Fibroblast of skin of abdomen (primary cell): ENCODE measurements at places on chromosomes 5 and 9.
A peak's percentile ranks its signal among the peaks of the same experiment; 100 is the strongest.

GRCh38 chr5:145028626-145029025, 806.5 kb downstream of the PRELID2 start:
- no peak for DNase-seq

DNA sequence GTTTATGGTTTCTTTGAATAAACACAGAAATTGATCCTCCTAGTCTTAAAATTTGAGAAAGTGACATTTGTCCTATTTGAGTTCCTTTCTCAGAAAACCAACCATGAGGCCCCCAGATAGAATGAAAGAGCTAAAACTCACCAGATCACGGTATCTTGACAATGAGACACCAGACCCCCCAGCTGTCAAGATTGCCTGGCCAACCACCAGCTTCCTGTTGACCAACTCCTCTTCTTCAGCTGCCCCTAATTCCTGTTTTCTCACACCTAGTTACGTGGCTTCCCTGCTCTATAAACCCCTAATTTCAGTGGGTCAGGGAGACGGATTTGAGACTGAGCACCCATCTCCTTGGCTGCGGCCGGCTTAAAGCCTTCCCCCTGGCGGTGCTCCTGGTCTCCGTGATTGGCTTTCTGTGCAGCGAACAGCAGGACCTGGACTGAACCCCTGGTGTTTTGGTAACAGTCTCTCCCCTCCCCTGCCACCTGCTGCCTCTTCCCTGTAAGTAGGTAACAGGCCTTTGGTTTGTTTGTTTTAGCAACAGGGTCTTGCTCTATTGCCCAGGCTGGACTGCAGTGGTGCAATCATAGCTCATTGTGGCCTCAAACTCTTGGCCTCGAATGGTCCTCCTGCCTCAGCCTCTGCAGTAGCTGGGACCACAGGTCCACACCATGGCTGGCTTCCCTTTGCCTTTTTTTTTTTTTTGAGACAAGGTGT, 4.8 kb upstream of the ENTPD2 start:
- no peak for DNase-seq

- DNase-seq: peak; percentile 72
Measured at GRCh38 chr9:95171001-95171400, 146.5 kb downstream of the FANCC start.

GRCh38 chr5:6361101-6361500, 17.2 kb downstream of the MED10 start:
- no peak for DNase-seq

GRCh38 chr5:56525113-56525512, 290.2 kb upstream of the MAP3K1 start:
- DNase-seq: peak; percentile 31

DNA sequence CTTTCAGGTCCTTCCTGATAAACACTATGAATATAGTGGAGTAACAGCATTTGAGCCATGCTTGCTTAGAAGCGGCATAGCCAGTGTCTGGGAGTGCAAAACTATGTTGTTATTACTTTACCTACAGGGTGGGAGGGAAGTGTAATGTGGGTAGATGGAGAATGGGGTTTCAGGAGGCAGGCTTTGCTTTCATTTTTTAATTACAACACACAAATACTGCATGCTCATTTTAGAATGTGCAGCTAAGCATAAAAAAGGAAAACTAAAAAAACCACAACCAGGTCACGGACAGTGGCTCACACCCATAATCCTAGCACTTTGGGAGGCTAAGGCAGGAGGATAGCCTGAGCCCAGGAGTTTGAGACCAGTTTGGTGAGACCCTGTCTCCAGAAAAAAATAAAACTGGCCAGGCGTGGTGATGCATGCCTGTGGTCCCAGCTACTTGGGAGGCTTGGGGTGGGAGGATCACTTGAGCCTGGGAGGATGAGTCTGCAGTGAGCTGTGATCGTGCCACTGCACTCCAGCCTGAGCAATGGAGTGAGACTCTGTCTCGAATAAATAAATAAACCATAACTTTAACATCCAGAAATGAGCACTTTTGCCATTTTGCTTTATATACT, 20.2 kb downstream of the HAVCR1 start:
- DNase-seq: no peak

- peak; percentile 21 for DNase-seq
Measured at GRCh38 chr9:89893886-89894285, 289.1 kb downstream of the GADD45G start.

DNA sequence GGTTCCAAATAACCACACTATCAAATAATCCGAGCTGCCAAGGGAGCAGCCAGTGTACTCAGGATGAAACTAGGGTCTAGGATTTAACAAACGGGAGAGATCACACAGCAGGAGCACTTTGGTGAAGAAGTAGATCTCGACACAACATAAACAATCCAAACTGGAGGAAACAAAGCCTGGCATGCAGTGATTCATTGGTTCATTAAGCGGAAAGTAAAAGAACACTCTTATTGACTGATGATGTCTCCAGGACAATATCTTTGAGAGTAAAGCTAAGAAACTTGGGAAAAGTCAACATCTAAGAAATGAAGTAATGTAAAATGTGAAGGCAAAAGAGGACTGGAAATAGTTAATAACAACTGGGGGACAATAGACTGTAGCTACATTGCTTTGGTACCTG, 1478.3 kb upstream of the CDH9 start:
- DNase-seq: no peak

DNA sequence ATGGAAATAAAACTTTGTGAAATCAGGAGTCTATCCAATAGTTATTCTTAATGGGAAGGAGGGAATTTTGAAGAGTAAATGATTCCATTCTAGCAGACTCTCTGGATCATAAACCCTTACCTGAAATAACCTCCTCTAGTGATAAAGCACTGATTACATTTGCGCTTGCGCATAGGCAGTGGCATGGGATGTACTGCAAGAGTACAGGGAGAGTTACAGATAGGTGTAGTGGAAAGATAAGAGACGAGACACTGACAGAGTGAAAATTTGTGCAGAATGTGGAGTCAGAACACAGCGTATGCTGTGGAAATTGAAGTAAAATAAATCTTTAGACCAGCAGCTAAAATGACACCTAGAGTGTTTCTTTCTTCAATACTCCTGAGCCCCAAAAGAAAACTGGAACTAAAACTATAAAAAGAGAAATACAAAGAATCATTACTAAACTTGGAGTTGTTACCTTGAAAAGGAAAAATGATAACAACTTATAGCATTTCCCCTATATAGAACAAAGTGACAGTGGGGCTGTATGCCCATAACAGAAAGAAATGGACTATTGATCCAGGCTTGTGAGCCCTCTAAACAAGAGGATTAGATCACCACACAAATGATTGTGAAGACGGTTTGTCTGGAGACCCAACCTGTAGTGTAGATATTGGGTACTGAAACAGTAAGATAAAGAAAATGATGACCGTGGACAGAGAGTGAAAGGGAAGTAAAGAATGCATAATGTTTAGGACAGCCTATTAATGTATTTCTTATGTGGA, 1471.2 kb upstream of the NUDT12 start:
- DNase-seq: no peak

- peak; percentile 20 for DNase-seq
Measured at GRCh38 chr5:96628406-96628805, 33.8 kb upstream of the CAST start.

DNA sequence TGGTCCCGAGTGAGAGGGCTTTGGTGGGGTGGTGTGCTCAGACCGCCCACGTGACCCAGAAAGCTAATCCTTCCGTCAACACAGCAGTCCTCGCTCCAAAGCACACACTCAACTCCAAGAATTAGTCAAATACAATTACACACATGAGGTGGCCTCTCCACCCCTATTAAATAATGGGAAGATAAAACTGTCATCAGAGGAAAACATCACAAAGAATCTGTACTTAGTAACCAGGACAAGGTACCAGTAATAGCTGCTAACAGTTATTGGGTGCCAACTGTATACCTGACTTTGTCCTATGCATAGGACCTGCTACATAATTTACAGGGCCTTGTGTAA, 222.8 kb downstream of the HSPA4 start:
- DNase-seq: no peak
